ENCODE measurements at places on chromosomes 3 and 15.

DNA sequence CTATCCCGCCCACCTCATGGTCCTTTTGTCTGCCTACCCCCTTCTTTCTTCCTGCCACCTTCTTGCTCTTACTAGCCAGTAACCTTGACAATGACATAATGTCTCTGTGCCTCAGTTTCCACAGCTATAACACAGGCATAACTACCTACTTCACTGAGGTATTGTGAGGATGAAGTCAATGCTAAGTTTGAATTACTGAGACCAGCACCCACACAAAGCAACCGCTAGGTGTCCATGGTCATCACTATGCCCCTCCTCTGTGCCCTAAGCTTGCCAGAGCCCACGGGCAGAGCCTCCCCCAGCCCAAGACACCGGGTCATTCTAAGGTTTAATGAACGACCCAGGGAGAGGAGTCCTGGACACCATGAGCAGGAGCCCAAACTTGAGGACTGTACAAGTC is 101.6 kb downstream of the OXNAD1 start:
- DNase-seq = no peak

GRCh38 chr3:196989721-196990262 is 21.2 kb upstream of the PIGZ start:
- no peak for DNase-seq

DNA sequence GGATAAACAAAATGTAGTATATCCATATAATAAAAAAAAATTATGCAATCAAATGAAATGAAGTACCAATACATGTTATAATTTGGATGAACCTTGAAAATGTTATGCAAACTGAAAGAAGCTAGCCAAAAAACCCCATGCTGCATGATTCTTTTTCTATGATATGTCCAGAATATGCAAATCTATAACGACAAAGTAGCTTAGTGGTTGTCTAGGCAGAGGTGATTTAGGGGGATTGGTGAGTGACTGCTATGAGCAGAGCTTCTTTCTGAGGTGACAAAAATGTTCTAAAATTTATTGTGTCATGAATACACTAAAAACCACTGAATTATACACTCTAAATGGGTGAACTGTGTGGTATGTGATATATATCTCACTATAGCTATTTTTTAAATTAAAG is 324.6 kb downstream of the CTNNB1 start:
- no peak for DNase-seq

DNA sequence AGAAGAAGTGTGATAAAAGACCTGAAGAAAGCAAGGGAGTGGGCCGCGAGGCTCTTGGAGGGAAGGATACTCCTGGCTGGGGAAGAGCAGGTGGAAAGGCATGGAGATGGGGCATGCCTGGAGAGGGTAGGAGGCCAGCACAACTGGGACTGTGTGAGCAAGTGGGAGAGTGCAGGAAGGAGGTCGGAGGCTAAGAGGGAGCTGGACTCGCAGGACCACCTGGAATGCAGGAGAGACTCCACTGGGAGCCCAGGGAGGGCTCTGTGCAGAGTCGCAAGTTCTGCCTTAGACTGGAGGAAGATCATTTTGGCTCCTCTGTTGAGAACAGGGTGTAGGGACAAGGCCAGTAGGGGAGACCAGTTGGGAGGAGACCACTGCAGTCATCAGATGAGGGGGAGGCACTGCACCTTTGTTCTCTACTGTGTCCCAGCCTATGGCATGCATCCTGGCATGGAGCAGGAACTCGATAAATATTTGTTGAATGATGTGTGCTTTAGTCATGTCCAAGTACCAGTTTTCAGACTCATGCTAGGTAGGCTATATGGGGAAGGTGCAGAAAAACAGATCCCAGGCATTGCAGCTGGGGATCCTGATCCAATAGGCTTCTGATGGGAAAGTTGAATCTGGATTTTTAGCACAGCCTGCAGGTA is 13.7 kb downstream of the FAM107A start:
- peak; percentile 35 for DNase-seq

DNA sequence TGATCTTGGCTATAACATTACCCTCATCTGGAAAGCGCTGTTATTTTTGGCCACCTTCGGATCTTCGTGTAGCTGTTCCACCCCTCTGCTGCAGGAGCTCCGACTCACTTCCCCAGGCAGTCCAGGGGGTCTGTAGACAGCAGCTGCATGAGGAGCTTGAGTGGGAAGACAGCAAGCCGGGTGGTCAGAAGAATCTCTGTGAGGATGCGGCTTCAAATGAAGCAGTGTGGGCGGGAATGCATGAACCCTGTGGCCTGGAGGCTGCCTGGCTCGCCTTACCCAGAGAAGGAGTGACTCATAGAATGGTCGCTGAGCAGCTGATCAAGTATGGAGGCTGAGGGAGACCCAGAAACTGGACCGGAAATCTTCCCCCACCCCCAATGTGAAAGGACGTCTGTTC is 45.2 kb upstream of the NR2F2 start:
- no peak for DNase-seq

- DNase-seq = peak; percentile 32
These were observed 1.1 kb downstream of the CHD2 start for GRCh38 chr15:92901072-92901761.
